ENCODE measurements at places on chromosomes 12 and 14.

DNA sequence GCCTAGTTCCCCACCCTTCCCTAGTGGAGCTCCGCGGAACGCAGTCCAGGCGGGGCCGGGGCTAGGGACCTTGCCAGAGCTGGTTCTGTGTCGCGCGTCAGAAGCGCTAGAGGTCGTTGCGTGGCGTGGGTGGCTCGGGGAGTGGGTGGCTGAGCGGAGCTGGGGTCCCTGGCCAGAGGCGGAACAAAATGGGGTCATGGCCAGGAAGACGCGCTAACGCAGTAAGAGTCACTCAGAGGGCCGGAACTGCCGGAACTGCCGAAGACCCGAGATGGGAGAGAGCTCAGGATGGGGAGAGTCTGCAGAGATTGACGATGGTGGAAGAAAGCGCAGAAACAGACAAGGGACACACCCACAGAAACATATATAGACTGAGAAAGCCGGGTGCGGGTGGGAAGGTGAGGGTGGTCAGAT, 4.8 kb downstream of the DGKA start:
- DNase-seq = no peak

GRCh38 chr12:94225506-94225905, 77.1 kb downstream of the PLXNC1 start:
- DNase-seq = no peak

DNA sequence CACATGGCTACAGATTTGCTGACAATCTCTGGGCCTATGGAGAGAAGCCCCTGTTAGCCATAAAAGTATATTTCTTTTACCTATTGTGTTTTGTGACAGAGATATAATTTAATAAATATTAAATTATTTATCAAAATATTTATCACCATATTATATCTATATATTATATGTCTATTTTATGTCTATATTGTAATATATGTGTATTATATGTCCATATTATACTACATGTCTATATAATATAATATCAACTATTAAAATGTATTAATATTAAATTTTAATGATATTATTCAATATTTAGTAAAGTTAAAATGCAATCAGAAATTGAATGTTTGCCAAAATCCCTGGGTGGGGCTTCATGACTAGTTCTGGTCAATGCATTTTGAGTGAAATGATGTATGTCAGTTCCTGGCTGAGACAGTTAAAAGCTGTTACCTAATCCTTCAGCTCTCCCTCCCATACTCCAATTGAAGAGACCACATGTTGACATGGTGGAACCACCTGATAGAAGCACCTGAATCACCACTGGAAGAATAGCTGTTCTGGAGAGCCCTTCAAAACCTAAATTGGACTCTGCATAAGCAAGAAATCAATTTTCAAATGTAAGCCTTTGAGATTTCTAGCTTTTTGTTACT, 357.3 kb upstream of the DDHD1 start:
- DNase-seq = no peak

DNA sequence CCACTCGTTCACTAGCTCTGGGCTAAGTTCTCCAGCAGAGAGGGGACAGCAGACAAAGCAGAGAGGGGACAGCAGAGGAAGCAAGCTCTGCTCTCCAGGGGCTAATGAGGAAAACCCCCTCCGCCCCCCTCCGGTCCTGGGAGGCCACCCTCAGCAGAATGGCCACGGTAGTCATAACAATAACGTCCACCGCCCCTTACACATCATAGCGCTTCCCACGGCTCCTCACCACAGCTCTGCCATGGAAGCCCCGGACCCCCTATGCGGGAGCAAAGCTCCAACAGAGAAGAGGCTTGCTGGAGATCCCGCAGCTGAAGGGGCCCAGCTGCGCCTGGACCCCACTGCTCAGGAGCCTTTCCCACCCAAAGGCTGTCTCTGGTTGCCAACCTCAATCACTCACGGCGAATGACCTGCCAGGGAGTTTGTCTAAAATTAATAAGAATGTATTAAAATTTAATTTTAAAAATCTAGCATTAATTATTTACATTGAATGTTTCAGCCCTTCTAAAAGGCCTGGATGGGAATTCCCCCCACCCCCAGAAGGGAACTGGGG, 17.4 kb downstream of the BEGAIN start:
- DNase-seq = no peak

- DNase-seq = no peak
Measured at GRCh38 chr14:85542623-85543022, 12.7 kb downstream of the FLRT2 start.

GRCh38 chr12:119902084-119902509, 25.0 kb upstream of the CIT start:
- DNase-seq = peak; percentile 35

- DNase-seq = no peak
Measured at GRCh38 chr12:96500693-96501092, 11.3 kb downstream of the CFAP54 start.

DNA sequence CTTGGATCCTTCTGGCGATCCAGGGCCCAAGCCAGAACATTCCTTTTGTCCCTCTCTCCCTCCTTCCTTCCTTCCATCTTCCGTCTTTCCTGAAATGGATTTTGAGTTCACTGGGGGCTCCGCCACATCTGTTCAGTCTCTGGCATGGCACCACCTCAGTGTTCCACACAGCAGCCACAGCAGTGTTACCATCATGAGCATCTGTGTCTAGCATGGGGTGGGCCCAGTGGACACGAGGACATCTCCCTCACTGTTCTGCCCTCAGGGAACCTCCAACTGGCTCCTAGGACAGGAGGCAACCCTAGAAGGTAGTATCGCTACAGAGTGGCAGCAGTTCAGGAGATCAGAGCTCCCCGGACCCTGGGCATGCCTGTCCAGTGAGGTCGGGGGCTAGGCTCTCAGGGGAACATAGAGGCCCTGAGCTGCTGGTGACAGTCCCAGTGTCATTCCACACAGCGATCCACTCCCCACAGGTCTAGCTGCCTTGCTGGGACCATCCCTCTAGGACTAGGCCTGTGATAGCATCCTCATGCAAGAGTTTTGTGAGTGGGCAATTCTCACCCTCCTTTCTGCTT, 59.0 kb downstream of the GALNT16 start:
- DNase-seq = no peak

DNA sequence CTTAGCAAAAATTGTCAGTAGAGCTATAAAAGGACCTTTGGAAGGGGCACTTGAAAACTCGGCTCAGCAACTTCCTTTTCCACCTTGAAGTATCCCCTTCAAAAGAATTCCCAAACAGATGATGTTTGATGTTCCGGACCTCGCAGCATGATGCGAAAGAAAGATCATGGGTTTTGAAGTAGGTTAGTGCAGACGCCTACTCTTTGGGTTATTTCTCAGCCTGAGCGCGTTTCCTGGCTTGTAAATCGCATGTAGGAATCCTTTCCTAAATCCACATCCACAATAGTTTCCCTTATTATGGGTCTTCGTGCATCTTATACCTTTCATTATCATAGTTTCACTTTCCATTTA, 584 bp upstream of the NEDD1 start:
- no peak for DNase-seq

GRCh38 chr12:79662046-79662811, 28.5 kb downstream of the PAWR start:
- no peak for DNase-seq

DNA sequence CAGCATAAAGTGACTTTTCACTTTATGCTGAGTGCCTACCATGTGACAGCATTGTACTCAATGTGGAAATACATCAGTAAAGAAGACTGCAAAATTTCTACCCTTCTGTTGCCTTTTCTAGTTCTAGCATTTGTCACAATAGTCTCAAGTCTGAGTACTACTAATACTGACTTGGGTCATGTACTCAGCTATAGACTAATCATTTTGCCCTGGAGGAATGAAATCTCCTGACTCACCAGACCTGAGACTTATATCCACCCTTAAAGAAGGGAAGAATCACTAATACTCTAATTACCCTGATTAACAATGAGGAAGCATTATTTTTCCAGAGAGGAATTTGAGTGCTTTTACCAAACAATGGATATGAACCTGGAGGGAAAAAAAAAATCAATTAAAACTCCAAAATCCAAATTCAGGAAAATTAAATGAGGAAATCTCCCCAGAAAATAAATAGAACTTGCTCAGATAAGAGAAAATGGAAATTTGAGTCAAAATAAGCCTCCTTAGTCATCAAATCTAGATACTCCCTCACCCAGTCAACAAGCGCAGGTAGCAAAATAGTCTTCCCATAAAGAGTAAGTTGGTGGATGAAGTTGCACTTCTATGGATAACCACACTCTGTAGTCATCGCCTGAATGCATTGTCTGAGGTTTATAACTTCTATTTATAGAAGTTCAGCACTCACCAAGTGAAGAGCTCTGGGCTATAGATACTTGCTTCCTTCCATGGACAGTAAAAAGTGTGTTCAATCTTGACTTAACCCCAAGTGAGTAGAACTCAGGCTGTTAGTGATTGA, 386.6 kb downstream of the SYT1 start:
- no peak for DNase-seq

DNA sequence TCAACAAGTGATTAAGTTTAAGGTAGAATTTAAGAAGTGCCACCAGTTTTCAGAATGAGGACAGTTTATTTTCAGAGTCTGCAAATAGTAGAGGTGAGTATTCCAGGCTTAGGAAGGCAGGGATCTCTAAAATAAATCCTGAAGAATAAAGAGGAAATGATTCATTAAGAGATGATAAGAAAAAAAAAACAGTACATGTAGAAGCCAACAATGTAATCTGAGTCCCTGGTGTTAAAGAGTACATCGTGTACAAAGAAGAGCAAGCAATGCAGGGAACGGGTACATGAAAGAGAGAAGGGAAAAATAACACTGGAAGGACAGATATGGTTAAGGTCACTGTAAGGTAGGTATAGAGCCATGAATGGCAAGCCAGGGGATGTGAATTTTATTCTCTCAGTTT, 95.2 kb upstream of the FOXG1 start:
- no peak for DNase-seq

GRCh38 chr14:75047506-75047905, 3.8 kb downstream of the MLH3 start:
- no peak for DNase-seq

DNA sequence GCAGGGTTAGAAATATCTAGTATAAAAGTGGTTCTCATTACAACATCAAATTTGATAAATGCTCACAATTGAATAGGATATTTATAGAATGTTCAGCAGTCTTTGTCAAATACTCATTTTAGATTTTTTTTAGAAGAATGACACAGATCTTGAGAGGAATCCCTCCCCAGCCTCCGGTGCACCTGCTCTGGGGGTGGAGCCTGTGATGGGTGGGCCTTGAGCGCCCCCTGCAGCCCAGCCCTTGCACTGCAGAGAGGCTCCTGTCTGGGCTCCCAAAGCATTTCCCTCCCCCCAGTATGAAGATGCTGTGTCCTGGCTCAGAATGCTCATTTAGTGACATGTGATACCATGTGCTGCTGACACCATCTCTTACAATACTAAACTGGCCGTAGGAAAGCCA, 792.3 kb downstream of the TMEM121 start:
- no peak for DNase-seq

DNA sequence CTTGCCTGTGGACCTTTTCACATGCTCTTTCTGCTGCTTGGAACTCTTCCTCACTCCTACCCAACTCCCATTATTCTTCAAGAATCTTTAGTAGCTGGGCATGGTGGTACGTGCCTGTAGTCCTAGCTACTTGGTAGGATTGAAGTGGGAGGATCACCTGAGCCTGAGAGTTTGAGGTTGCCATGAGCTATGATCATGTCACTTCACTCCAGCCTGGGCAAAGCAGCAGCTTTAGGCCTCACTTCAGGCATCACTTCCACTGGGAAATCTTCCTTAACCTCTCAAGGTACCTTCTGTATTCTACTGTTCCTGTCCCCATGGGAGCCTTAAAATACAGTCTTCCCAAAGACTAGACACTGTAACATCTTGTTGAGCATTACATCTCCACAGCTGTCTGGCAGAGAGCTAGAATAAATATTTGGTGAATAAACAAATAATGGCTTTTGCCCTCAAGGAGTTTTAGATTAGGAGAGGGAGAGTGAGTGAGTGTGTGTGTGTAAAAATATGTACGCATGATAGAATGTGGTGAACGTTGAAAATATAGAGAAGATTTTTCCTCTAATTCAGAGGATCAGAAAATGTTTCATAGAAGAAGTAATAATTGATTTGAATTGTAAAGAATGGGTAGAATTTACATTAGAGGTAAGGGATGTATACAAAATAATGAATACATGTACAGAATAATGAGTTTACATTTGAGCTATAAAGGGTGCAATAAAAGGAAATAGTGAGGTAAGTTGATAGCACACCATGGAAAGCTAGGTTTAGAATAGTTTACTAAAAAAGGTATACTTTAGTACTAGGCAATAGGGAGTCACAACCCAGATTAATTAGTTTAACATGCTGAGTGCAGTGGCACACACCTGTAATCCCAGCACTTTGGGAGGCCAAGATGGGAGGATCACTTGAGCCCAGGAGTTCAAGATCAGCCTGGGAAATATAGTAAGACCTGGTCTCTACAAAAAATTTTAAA, 29.2 kb upstream of the BMAL2 start:
- DNase-seq = no peak

DNA sequence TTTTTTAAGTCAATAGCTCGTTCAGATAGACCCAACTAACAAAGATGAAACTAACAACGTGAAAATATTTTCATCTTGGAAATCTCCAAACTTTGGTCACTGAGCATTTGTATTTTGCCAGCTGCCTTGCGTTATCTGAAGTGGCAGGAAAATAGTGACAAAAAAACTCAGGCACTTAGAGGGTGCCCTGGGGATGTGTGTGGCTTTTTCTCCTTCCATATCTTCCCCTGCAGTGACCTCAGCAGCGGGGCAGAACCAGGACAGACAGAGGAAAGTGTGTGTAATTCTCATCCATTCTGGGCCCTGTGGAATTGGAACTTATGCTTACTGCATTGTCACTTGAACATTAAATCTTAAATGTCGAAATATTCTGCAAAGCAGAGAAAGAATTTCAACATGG, 152.0 kb downstream of the BCAT1 start:
- DNase-seq = no peak

DNA sequence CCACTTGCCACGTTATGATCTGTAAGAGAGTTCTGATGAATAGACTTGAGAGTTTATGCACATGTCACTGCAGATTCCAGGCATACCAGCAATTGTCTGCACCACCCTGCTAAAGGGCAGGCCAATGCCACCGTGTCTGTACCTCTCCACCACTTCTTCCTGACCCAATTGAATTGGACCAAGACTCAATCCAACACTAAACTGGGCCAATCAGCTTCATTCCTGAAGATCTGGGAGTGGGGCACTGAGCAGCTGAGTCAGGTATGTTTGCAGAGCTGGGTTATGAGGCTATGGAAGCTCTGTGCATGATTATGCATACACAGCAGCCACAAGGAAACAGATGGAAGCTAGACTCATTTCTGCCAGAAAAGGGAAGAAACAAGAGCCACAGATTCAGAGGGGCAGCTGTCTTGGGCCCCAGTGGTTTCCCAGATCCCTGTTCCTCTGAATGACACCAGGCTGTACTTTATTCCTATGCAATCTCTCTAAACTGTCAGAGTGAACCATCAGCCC, 28.0 kb downstream of the DAO start:
- DNase-seq = no peak

GRCh38 chr14:33026850-33027430, 88.3 kb downstream of the NPAS3 start:
- DNase-seq = no peak
